ENCODE measurements at places on chromosomes 7 and 10.

DNA sequence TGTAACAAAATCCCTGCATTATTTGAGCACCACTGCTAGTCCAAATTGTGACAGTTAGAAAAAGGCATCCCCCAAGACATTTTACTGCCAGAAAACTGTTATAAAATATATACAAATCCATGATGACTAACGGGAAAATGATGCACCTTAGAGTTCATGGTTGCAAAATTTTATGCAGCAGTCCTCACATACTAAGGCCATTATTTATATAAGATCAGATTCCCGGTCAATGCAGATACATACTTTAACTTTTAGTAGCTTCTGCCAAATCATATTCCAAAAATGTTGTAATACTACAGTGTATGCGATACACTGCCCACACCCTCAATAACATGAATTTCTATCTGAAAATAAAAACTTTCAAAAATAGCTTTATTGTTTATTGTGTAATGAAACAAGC is 239.9 kb upstream of the ZNF32 start:
- no peak for DNase-seq

DNA sequence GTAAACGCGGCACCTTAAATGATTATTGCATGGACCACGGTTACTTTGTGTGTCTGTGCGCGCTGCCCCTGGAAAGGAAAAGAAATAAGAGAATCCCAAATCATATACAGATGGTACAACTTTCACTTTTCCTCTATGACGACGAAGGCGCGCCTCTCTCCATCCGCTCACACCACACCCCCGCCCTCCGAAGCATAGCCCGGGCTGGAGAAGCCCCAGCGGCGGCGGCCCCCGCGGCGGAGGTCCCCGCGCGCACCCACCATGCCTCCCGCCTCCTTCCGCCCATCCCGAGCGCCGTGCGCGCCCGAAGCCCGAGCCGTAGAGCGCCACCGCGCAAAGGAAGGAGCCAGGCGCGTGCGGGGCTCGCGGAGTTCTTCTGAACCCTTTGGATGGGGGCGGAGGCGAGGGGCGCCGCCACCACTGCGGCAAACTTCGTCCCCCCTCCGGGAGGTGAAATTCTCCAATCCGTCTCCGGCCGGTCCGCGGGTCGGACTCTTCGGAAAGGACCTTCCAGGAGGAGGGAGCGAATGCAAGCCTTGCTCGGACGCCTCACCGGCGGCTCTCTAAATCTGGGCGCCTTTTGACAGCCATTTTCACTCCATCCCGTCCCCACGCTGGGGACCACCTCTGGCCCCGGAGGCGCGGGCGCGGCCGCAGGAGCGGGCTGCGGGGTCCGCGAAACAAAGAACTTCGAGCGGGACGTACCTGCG is 588 bp downstream of the GLI3 start:
- DNase-seq, result no peak

DNA sequence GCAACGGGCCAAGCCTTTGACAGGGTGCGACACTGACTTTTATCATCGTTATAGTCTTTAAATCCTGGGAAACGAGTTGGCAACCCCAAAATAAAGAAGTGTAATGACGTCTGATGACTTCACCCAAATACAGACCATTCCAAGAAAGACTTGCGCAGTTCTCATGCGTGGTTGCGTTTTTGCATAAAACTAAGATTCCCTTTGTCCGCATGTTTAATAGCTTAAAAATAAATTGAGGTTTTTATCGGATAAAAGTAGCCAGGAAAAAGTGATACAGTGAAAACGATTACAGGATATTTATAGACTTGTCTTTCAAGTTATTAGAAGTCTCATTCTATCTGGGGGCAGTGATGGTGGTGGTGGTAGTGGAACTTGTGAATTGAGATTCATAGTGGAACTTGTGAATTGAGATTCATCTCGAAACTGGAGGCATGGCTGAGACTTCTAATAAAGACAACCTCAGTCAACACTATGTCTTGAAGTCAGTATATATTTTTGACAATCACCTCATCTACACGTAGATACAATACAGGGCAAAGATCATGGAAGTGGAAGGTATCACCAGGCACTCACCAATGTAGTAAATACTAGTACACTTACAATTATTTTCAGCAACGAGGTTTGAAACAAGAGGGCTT is 1.2 kb upstream of the NAMPT start:
- DNase-seq, result no peak

- DNase-seq, result no peak
Measured at GRCh38 chr7:134333943-134334342, 17.2 kb upstream of the SLC35B4 start.

GRCh38 chr7:24793982-24794648 is 36.9 kb upstream of the GSDME start:
- DNase-seq, result no peak

GRCh38 chr10:24947304-24948097 is 4.9 kb downstream of the PRTFDC1 start:
- no peak for DNase-seq

DNA sequence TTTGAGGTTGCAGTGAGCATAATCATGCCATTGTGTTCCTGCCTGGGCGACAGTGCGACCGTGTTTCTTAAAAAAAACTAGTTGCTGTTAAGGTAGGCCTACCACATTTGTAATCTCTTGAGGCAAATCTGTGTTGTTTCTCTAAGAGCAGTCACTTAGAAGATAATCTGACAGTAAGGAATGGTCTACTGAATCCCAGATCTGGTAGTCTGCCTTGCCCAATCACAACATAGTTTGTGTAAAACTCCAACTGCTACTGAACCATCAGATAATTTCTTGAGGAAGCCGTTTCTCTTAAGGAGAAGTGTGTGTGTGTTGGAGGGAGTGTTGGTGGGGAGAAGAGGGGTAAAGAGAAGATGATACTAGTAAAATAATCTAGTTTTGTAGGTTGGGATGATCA is 5.0 kb downstream of the NRF1 start:
- no peak for DNase-seq

DNA sequence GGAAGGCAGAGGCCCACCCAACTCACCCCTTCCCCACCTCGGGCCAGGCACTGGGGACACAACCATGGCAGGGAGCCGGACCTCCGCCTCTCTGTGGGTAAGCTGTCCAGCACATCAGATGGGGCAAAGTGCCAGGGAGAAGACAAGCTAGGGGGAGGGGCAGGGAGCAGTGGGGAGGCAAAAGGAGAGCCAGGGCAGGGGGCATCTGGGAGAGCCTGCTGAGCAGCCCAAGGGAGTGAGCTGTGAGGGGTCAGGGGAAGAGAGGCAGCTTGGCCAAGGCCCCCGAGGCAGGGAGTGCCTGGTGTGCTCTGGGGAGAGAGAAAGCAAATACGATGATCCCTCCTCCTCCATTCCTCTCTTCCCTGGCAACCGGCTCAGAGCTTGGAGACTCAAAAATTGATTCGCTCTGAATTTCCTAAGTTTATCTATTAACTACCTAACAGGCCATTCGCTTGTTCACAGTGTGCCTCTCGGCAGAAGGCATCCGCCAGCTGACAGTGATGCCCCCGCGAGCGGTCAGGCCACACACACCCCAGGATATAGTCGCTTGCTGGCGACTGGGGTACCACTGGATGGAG is 4.5 kb downstream of the CAMK2B start:
- no peak for DNase-seq

DNA sequence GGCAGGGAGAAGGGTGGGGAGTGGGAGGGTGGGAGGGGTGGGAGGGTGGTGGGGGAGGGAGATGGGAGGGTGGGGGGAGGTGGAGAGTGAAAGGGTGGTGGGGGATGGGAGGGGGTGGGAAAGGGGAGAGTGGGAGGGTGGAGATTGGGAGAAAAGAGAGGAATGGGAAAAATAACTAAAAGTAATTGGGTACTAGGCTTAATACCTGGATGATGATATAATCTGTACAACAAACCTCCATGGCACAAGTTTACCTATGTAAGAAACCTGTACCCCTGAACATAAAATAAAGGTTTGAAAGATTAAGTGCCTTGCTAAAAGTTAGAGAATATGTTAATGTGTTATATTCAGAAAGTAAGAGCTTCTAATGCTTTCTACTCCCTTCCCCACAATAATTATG is 564.9 kb downstream of the CNTNAP2 start:
- DNase-seq, result no peak

GRCh38 chr7:2566348-2566889 is 7.6 kb downstream of the IQCE start:
- DNase-seq, result no peak

GRCh38 chr10:119461380-119461779 is 81.1 kb downstream of the RGS10 start:
- no peak for DNase-seq

GRCh38 chr7:135602304-135602703 is 44.6 kb downstream of the NUP205 start:
- no peak for DNase-seq

GRCh38 chr7:68067845-68068244 is 1071.2 kb downstream of the TYW1 start:
- no peak for DNase-seq

- DNase-seq, result no peak
Measured at GRCh38 chr7:43105521-43106120, 6.8 kb upstream of the HECW1 start.

DNA sequence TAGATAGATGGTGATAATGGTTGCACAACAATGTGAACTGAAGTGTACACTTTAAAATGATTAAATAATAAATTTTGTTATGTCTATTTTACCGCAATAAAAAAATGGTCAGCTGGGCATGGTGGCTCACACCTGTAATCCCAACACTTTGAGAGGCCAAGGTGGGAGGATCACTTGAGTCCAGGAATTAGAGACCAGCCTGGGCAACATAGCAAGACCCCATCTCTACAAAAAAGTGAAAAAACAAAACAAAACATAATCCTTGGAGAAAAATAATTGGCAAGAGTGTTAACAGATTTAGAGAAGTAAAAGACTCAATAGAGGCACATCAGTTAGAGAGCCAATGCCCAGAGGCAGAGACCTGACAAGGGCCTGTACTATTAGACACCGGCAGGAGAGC is 9.9 kb upstream of the RPEL1 start:
- DNase-seq, result no peak

GRCh38 chr10:44005788-44006099 is 357.1 kb upstream of the ZNF32 start:
- DNase-seq, result no peak

GRCh38 chr7:143236408-143236990 is 14.7 kb downstream of the TAS2R40 start:
- no peak for DNase-seq

DNA sequence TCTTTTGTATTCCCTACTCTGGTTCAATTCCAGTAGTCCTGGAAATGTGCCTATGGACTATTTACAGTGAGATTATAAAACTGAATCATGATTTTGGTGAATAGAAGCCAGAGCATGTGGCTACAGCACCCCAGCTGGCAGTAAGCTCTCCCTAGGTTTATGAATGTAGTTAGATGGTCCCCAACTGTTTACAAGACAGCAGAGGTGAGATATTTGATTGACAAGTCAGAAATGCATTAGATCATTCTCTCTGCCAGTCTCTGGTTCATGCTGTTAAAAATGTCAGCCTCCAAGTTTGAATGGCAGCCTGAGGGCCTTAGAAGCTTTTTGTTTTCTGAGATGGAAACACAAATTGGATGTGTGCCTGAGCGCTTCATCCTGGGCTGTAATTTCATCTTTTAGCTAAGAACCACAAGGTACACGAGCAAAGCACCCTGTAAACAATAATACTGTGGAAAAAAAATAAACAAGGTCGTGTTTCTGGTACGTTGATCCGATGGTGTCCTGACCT is 85.0 kb downstream of the BTRC start:
- DNase-seq, result no peak

- DNase-seq, result no peak
Measured at GRCh38 chr10:78847485-78847884, 221.3 kb upstream of the ZMIZ1 start.

DNA sequence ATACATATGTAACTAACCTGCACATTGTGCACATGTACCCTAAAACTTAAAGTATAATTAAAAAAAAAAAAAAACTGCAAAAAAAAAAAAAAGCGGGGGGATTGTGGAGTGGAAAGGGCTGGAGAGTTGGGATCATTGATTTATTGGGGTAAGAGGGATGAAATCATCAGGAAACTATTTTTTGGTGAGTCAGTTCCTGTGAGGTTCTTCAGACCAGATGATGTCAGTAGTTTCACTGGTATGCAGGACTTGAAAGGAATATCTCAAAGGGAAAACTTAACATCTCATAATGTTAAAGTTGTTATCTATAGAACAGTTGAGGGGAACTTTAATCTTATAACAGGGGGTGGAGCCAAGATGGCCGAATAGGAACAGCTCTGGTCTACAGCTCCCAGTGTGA is 32.6 kb upstream of the TECTB start:
- no peak for DNase-seq

- no peak for DNase-seq
Measured at GRCh38 chr7:139808427-139808826, 20.6 kb upstream of the TBXAS1 start.
